ENCODE measurements at places on chromosomes 2 and 18.

- no peak for DNase-seq
Observed at GRCh38 chr2:47029737-47030524, 114.3 kb upstream of the MCFD2 start.

GRCh38 chr2:232963913-232964312, 49.1 kb downstream of the NGEF start:
- no peak for DNase-seq

- no peak for DNase-seq
Observed at GRCh38 chr2:212494418-212495020, 44.1 kb downstream of the ERBB4 start.

- DNase-seq = no peak
Observed at GRCh38 chr2:143356736-143357446, 227.7 kb downstream of the ARHGAP15 start.

GRCh38 chr2:189249171-189249570, 69.6 kb upstream of the COL5A2 start:
- DNase-seq = peak; percentile 85

GRCh38 chr2:455913-456312, 168.0 kb upstream of the ALKAL2 start:
- DNase-seq = no peak

DNA sequence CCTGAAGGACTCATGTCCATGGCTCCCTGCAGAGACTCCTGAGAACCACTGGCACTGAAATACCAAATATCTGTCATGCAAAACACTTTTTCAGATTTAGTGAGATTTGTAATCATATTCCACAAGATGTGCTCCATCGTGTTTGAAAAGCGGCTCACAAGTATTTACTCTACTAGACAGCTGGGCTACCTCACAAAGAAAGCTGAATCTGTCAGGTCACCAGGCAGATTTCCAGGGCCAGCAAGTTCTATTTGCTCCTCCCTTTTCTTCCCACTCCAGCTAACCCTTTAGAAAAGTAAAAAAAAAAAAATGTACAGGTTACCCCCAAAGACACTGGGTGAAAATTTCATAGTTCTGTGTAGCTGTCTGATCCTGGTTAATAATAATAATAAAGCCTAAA, 22.9 kb downstream of the WIPF1 start:
- no peak for DNase-seq

GRCh38 chr2:101714118-101714517, 16.6 kb downstream of the MAP4K4 start:
- no peak for DNase-seq

DNA sequence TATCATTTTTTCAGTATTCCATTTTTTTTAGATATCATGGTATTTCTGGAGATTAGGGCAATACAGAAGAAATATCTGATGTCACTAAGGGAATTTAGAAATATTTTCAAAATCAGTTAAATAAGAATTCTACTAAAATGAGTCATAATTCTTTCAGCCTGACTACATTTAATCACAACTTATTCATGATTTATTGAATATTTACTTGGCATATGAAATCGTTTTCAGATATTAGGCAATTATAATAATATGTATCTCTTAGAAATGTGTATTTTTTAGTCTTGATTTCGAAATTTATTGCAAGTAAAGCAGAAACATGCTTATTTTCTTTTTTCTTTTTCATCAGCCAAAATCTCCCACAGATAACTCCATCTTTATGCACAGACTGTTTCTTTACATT, 142.2 kb downstream of the CCDC102B start:
- DNase-seq = peak; percentile 21

- no peak for DNase-seq
Observed at GRCh38 chr18:10455726-10456453, 1.5 kb downstream of the APCDD1 start.

DNA sequence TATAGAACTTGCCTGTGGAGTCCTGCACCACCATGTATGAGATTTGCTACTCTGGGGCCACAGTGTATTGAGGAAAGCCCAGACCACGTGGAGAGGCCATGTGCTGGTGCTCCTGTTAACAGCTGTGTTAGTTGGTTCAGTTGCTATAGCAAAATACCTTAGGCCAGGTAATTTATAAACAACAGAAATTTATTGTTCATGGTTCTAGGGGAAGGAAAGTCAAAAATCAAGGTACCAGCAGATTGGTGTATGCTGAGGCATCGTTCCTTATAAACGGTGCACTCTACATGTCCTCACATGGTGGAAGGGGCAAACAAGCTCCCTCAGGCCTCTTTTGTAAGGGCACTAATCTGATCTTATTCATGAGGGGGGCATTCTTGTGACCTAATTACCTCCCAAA, 272.3 kb upstream of the FBXO11 start:
- DNase-seq = no peak

DNA sequence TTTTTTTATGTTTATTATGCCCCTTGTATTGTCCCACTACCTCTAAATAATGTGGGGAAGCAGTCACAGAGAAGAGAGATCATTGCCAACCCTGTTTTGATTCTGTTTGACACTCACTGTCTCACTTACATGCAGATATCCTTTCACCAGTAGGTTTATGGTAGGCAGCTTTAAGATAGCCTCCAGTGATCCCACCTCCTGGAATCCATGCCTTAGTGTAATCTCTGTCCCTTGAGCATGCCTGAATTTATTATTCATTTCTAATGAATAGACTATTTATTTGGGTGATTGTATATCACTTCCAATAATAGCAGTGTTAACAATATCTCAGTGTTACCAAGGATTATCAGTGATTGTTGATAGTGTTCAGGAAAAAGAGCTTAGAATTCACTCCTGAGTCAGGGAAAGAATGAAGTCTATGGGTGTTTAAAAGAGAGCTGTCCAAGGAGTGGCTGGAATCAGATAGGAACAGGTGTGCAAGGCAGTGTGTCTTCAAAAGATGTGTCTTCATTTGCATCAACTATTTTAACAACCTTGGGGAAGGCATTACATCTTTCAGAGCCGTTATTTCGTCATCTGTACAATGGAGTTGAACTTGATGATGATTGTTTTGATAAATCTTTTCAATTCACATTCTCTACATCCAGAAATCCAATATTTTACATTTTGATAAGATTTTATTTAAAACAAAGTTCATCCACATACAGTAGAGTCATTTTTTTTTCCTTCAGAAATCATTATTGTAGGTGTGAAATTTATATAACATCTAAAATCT, 31.9 kb downstream of the PKP4 start:
- DNase-seq = no peak

GRCh38 chr18:78882585-78882984, 97.0 kb upstream of the SALL3 start:
- DNase-seq = no peak

DNA sequence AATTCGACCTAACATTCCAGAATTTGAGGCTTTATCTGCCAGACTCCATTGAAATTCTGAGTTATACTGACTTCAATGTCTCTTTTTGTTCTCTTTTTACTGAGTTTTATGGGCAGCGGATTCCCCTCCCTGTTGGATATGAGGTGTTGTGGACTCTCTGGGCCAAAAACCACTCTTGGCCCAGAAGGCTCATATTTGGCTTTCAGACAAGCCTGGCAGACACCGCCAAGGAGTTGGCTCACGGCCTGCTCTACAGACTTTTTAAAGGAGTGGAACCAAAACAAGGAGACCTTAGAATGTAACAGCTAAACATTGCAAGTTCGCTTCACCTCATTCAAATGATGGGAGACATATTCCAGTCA, 206.4 kb upstream of the NCKAP5 start:
- DNase-seq = no peak

DNA sequence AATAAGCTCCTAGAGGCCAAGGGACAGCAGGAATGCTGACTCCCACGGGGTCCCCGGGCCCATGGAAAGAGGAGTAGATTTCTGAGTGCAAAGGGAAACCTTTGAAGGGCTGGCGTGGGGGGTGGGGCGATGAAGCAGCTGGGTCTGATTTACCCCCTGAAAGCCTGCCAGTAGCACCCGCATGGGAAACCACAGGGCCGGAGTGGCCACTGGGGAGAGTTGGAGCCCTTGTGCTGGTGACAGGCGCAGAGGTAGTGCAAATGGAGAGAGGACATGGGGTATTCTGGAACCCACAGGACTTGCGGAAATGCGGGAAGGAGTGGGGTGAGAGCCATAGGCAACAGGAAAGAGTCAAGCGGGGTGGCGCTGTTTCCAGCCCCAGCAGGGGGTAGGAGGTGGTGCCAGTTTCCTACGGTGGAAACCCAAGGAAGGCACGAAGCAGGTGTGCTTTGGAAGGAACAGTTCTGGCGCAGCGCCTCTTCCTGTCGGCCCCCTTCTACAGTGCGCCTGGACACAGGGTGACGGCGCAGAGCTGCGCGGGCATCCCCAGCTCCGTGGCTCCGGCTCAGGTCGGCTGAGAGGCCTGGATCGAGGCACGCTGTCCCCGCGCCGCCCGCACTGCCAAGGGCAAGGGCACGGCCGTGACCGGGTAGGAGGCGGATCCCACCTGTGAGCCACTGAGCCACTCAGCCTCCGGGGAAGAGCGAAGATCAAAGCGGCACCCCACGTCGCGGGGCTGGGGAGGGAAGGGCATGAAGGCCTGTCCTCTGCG, 149.0 kb upstream of the GLI2 start:
- DNase-seq = peak; percentile 49

DNA sequence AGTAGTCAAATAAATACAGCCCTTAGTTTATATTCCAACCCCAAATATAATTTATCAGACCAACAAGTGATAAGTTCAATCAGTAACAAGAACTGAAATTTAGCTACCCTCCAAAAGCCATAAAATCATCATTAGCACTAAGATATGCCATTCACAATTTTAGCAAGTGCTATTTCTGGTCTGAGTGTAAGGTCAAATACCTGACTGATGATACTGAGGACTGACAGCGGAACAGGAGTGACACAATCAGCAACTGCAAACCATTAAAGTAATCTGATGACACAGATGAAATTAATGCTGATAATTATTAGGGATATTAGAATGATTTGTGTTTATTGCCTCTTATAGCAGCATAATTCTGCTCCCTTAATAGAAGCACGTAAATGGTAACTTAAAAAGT, 152.7 kb upstream of the SPHKAP start:
- DNase-seq = no peak

DNA sequence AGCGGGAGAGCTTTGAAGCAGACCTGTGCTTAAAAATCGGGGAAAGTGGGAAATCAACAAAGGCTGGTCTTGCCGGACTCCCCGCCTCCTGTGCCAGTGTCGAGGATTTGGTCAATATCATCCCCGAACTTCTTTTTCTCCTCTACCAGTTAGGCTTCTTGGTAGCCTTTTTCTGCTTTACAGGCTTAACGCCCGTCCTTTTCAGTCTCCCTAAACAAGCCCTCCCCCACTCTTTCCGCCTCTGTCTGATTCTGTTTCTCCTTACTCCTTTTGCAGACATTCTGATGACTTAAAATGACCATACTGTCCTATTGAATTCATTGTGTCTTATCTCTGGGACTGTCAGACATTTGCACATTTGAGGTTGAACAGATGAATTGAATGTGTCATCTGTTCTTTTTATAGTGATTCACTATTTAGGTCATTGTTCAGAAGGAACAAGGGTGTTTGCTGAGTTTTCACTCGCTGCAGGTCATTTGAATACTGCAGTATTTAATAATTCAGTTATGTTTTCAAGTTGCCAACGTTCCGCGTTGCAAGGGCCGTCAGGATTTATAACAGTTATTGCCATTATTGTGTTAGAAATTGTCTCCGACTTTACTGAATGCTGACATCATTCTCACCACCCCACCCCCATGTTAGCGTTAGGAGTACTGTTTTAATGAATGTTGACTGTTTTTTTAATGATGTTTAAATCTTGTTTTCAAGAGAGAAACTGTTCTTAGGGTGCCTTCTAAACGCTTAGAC, 1.1 kb downstream of the ITGAV start:
- DNase-seq = peak; percentile 46

DNA sequence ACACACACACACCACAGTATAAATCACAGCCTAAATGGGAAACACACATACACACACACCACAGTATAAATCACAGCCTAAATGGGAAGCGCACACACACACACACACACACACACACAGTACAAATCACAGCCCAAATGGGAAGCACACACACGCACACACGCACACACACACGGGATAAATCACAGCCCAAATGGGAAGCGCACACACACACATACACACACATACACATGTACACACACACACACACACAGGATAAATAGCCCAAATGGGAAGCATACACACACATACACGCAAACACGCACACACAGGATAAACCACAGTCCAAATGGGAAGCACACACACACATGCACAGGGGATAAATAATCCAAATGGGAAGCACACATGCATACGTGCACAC, 68.1 kb downstream of the ADNP2 start:
- DNase-seq = no peak

- no peak for DNase-seq
Observed at GRCh38 chr2:191374366-191374765, 129.2 kb downstream of the MYO1B start.

GRCh38 chr18:42047721-42048120, 92.7 kb downstream of the PIK3C3 start:
- no peak for DNase-seq

DNA sequence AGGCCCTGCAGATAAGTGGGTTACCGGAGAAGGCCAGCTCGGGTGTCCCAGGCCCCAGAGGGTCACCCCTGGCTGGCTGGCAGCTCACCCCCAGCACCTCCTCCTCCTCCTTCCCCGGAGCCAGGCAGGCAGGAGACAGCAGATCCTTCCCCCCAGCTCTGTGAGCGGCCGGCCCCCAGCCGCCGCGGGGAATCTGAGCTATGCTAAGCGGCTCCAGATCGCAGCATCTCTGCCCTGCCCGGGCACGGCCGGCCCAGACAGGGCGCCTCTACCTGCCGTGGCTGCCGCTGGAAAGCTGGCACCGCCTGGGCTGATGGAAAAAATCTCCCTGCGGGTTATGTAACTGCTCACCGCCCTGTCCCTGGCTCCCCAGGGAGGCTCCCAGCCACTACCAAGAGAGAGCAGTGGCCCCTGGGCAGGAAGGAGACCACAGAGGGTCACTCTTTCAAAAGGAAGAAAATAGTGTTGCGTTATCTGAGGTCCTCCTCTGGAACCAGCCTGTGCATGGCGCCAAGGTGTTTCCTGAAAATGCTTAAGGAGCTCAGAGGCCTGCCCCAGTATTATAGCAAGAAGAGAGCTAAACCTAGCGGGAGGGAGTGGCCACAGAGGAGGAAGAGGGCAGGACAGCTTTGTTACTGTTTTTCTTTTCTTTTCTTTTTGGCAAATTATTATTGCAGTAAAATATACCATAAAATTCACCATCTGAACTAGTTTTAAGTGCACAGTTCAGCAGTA, 179.0 kb downstream of the SMAD7 start:
- DNase-seq = no peak

DNA sequence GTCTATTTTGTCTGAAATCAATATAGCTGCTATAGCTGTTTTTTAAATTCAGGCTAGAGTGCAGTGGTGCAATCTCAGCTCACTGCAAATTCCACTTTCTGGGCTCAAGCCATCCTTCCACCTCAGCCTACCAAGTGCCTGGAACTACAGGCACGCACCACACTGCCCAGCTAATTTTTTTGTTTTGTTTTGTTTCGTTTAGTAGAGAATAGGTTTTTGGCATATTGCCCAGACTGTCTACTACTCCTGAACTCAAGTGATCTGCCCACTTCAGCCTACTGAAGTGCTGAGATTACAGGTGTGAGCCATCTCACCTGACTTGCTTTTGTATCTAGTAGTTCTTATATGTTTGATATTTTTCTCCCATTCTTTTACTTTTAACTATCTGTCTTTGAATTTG, 259.7 kb downstream of the CDH19 start:
- no peak for DNase-seq

GRCh38 chr2:236616031-236616430, 46.4 kb downstream of the ACKR3 start:
- DNase-seq = no peak

- DNase-seq = peak; percentile 99
Observed at GRCh38 chr2:120559401-120559800, 176.3 kb upstream of the GLI2 start.

- peak; percentile 92 for DNase-seq
Observed at GRCh38 chr2:85997017-85997970, 108.4 kb downstream of the POLR1A start.

- no peak for DNase-seq
Observed at GRCh38 chr18:26454616-26455015, 93.7 kb downstream of the KCTD1 start.

Data from fibroblast of skin of scalp (primary cell).